ENCODE measurements at places on chromosomes 3 and 15.

- no peak for DNase-seq
These were observed 26.4 kb downstream of the NIT2 start for GRCh38 chr3:100360757-100361496.

DNA sequence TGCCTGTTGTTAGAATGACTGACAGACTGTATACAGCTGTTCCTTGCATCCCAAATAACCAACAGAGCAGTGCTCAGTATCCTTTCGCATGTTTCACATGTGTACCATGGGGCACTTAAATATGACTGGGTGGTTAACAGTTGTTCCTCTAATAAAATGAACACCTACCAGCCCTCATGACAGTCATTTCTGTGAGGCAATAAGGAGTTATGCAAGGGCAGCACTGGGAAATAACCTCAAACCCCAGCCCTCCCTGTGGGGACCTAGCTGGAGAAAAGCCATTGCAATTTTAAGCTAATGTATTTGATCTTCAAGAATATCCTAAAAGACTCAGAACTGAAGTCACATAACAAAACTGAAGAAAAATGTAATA is 7.3 kb downstream of the RFT1 start:
- DNase-seq = peak; percentile 88

DNA sequence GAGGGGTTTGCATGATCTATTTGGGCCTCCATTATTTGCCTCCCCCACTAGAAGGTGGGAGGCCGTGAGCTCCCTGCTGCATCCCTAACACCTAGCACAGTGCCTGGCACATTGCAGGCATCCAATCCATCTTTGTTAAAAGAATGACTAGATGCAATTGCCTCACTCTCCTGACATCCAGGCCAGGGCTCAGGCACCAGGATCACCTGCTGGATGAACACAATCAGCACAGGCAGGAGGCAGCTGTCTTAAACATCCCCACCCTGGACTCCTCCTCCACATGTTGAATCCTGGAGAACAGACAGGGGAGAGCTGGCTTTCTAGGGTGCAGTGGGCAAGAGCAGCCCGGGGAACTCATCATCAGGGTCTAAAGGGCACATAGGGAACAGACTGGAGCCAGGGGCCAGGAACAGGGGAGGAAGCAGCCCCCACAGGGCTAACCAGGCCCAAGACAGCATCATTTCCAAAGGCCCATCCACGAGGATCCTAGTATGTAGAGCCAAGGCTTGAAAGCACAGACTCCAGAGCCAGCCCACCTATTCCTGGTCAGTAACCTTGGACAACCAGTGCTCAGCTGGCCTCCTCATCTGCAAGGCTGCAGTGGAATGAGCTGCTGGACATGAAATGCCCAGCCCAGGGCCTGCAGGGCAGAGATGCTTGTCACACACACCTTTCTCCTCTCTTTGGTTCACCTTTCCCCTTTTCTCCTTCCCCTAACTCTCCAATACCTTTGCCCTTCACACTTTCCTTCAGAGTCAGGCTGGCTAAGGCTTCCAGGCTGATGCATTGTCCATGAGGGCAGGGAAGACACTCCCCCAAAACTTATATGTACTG is 254.4 kb upstream of the TLE3 start:
- no peak for DNase-seq

DNA sequence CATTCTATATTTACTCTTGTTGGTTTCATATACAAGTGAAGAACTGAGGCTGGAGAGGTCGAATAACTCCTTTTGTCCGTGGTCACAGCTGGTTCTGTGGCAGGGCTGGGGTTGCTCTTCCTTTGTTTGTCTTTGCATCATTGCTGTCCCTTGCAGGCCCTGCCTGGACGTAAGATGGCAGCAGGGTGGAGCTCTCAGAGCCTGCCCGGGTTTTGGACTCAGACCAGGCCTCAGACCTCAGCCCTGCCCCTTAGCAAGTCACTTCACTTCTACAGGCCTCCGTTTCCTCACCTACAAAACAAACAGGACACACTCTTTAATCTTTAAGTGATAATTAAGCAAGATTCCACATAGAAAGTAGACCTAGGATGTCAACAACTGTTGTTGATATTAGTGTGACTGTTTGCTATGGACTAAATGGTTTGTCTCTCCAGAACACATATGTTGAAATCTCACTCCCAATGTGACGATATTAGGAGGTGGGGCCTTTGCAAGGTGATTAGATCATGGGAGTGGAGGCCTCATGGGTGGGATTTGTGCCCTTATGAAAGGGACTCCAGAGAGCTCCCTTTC is 65.6 kb upstream of the PLXNA1 start:
- DNase-seq = no peak

GRCh38 chr3:45915518-45916231 is 27.6 kb upstream of the CXCR6 start:
- peak; percentile 54 for DNase-seq

DNA sequence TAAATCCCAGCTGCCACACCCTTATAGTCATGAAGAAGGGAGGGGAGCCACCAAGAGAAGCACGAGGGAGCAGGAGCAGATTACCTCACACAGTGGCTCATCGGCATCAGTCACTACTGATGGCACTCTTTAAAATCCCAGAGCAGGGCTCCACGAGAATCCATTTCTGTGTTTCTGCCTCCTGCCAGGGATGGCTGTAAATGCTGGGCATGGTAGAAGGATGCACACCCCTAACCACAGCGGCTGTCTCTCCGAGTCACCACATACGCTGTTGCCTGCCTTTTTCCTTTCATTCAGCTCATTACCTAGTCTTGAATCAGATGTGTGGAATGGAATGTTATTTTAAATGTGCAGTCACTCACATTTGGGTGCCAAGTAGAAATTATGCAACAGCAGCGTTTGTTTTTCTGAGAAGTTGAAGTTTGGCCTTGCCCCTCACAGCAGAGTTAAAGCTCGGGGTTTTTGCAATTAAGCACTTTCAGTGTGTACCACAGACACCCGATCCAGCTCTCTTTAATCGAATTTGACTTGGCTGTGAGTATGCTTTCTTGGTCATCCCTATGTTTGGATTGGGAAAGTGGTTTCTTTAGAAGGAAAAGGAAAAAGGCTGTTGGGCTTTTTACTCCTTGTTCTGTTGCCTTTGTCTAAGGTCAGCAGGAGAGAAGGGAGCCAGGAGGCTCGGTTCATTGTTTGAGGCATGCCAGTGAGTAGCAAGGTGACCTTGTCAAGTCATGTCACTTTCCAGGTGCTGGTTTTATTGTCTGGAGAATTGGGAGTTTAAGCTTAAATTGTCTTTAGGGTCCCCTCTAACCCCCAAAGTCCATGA is 284.2 kb upstream of the TPM1 start:
- DNase-seq = no peak

DNA sequence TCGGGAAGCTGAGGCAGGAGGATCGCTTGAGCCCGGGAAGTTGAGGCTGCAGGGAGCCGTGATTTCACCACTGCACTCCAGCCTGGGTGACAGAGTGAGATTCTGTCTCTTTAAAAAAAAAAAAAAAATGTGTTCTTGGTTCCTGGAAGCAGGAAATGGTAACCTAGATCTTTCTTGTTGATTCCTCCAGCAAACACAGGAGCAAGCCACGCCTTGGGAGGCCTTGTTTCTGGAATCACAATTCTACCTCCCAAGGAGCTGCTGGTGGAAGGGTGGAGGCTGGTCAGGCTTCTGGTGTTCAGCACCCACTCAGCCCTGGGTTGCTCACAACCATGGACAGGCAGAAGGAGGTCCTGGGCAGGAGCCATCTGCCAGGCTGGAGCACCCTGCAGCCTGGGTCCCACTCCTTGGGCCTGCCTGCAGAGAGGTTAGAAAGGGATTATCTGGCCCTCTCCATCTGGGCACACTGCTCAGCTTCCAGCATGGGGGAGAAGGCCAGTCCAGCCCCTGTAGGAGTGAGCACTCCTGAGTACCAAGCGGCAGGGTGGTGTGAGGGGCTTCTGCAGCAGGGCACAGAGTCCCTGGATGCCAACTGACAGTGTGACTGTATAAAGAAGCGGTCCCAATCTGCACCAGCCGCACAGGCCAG is 65.6 kb downstream of the ABTB1 start:
- no peak for DNase-seq

DNA sequence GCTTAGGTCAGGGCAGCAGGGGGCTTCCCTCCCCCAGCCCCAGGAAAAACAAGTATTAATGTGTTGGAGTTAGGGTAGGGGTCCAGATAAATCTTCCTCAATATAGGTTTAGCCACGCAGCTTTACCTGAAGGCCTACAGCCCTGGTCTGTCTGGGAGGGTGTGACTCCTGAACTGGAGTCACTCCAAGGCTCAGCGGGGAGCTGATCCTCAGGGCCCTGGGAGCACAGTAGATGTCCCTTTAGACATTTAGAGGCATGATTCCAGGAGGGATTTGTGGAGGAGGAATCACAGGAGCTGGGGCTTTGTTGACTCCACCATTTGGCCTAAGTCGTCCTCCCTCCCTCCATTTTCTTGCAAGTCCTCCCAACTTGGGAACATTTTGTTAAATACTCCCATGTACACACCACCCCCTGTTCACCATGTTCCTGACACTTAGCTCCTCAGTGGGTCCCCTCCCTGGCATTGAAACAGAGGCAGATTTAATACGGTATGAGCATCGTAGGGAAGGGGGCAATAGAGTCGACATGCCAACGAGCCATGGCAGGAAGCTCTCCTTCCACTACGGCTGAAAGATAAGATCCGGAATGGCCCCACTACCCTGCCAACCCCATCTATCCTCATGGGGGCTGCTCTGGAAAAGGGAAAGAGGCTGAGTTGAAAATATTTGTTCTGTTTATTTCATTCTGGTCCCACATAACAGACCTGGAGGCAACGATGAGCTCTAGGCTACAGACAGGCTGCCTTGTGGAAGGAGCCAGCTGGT is 69.0 kb upstream of the LARS2 start:
- DNase-seq = no peak

- DNase-seq = no peak
These were observed 6.1 kb downstream of the CDHR4 start for GRCh38 chr3:49793486-49794085.

DNA sequence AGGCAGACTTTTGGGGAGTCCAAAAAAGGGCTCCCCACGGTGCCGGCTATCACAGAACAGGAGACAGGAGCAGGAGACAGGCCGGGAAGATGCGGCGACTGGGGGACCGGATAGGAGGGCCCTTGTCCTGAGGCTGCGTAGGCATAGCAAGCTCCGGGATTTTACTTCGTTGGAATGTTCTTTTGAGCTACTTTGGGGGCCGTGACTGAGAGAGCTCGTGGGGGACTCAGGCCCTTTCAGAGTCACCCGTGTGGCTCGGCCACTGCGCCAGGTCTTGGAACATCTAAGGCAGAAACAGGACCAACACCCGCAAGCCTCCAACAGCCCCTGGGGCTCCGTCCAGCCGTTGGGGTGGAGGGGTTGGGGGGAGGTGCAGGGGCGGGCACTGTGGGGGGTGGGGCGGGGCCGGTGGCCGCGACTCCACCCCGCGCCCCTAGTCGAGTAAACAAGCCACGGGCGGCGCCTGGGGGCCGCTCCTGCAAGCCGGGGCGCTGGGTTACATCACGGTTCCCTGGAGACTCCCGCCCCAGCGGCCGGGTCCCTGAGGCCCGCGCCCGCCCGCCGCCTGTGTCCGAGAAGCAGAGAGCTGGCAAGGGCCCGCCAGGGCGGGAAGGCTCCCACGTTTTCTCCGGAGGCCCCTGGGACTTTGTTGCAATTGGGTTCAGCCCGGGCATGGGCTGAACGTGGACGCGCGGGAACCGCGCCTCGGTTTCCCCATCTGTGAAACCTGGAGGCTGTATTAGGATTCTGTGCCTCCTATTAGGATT is 23.3 kb upstream of the C15orf39 start:
- no peak for DNase-seq

- peak; percentile 65 for DNase-seq
These were observed 1.7 kb downstream of the CCR1 start for GRCh38 chr3:46206282-46207015.

- no peak for DNase-seq
These were observed 434.5 kb upstream of the RGMA start for GRCh38 chr15:93523481-93523880.

DNA sequence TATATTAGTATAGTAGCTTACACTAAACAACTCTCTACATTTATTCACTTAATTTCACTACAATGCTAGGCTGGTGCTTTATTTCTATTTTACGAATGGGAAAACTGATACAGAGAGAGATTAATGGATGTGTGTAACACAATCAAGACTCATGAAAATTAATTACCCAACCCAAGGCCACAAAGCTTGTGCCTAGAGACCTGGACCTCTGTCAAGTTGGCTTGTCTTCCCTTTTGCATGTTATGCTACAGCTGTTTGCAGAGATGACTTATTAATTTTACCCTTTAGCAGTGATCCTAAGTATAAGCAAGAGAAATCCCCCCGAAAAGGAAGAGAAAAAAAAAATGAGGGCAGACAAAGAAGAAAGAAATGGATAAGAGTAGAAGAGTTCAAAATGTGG is 162.5 kb downstream of the C3orf38 start:
- no peak for DNase-seq

Measured in inflammatory macrophage treated with lipopolysaccharide for 4 hours (primary cell).